ENCODE measurements at places on chromosomes 1 and 21.

DNA sequence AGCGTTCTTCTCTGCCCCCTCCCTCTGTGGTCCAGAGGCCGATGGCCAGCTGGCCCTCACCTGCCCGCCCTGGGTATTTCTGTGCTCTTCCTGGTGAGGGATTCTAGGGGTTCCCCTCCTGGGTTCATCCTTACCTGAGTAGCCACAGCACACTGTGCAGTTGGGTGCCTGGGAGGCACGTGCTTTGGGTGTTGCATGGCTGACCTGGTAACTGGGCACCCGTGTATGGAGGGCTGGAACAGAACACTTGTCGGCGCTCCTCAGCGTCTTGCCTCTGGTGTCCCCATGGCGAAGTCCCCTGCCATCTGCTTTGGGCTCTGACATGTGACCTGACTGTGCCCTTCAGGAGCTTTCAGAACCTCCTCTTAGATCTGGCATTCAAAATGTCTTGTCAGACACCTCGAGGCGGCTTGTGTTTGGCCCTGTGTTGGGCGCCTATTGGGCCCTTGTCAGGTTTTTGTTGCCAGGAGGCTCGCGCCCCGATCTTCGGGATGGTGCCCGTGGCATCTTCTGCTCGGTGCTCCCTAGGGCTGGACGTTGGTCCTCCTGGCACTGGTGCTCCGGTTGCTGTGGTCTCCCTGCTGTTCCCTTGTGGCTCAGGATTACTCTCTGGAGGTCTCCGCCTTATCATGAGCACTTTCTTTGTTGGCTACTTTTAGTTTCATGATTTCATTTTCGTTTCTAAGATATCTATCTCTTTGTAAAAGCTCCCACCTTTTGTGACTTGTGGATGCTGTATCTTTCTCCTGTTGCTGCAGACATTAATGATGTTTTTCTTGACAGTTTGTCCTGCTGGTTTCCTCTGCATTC lies 28.5 kb downstream of the SKI start:
- DNase-seq: no peak

DNA sequence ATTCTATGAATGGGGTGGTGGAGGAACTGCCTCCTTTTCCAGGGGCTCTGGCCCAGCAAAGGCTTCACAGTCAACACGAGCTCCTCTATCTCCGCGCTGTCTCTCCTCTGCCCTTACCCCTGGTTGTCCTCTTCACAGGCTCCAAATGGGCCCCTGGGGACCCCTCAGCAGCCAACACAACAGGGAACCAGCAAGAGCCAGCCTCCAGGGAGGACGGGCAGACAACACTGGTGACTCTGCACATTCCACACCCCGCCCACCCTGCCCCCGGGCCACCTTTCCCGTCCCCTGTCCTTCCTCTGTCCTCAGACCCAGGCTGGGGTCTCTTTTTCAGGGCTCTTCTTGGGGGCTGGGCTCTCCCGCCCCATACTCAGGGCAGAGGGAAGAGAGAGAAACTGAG lies 17.5 kb upstream of the ETV3 start:
- DNase-seq: no peak

GRCh38 chr1:36448530-36449056 lies 1.7 kb downstream of the OSCP1 start:
- DNase-seq: no peak

GRCh38 chr1:200184196-200184595 lies 156.7 kb downstream of the NR5A2 start:
- no peak for DNase-seq

- DNase-seq: no peak
Observed at GRCh38 chr1:26702680-26703038, 6.8 kb downstream of the ARID1A start.

- DNase-seq: no peak
Observed at GRCh38 chr1:21257431-21258135, 32.7 kb downstream of the ECE1 start.

GRCh38 chr1:85473390-85473789 lies 8.4 kb upstream of the DDAH1 start:
- DNase-seq: no peak

DNA sequence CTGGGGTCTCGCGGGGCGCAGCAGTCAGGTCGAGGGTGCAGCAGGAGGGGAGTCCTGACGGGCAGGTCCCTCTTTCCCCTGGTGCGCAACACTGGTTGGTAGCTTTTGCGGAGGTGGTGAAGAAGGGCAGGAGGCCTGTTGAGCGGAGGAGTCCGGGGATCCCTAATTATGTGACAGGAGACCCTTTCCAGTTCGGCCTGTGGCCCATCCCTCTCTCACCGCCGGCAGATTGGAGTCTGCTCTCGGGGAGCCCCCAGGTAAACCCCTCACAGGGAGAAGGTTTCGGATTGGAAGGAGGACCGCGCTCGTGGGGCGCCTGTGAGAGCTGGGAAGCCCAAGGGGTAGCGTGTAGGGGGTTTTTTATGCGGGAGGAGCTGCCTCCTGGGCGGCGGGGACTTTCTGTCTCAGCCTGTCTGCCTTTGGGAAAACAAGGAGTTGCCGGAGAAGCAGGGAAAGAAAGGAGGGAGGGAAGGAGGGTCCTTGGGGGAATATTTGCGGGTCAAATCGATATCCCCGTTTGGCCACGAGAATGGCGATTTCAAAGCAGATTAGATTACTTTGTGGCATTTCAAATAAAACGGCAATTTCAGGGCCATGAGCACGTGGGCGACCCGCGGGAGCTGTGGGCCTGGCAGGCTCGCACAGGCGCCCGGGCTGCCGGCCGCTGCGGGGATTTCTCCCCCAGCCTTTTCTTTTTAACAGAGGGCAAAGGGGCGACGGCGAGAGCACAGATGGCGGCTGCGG lies 9.5 kb downstream of the SIM2 start:
- no peak for DNase-seq

DNA sequence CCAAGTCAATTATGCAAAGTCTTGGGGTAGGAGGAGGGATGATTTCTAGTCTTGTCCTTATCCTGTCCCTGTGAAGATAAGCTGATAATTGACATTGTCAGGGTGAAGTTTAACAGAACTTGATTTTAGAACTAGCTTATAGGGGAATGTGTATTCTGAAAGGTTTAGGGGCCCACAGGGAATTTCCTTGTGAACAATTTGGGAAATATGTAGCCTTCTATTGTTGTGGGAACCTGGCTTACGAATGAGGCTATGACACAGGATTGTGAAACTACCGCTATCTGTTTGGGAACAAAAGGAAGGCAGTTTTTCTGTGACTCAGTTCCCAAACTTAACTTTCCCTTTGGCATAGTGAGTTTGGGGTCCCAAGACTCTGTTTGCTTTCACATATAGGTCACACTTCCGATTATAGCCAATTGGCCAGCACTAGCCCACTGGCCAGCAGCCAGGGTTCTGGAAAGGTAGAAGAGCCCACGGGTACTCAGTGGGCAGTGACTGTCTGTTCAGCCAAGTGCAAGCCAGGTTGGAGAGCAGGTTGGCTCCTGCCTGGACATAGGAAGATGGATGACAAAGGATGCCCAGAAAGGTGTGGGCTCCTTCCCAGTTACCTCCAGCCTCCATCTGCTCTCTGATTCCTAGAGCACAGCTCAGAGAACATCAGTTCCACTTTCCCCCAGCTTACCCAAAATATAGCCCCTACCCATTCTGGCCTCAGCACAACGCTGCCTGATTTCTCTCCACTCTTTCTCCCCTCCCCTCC lies 35.5 kb downstream of the H3-3A start:
- DNase-seq: no peak

DNA sequence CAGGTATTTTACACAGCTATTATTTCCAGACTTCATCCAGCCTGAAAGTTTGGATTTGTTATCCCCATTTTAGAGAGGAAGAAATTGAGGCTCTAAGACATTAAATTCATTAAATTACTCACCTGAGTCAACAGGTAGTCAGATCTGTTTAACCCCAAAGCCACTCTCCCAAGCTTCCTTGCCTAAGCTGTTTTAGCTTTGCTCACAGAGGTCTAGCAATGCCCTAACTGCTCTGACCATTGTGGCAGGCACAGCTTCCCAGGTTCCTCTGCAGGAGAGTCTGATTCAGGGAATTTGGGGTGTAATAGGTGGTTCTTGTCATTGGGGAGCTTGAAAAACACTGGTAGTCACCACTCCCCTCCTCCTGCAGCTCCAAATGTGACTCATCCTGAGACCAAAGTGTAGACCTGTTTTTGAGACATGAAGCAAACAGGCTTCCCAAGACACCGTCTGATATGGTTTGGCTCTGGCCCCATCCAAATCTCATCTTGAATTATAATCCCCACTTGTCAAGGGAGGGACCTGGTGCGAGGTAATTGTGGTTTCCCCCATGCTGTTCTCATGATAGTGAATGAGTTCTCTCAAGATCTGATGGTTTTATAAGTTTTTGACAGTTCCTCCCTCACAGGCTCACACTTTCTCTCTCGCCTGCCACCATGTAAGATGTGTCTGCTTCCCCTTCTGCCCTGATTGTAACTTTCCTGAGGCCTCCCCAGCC lies 142.8 kb upstream of the DNAH14 start:
- no peak for DNase-seq

- no peak for DNase-seq
Observed at GRCh38 chr1:109948285-109948630, 36.3 kb upstream of the AHCYL1 start.

DNA sequence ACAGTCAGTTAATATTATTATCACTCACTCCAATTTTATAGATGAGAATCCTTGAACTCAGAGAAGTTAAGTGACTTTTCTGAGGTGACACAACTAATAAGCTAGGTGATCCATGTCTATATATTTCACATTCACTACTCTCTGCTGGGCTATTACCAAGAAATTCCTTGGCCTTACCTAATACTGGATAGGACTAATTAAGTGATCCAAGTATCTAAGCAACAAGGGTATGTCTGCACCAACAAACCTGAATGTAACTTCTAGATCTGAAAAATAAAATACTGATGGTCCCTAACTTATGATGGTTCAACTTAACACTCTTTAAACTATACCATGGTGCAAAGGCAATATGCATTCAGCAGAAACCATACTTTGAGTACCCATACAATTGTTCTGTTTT lies 14.8 kb upstream of the CASQ2 start:
- no peak for DNase-seq

GRCh38 chr21:29870814-29871213 lies 69.0 kb downstream of the GRIK1 start:
- no peak for DNase-seq

GRCh38 chr1:77652268-77652667 lies 30.2 kb downstream of the ZZZ3 start:
- DNase-seq: no peak

- no peak for DNase-seq
Observed at GRCh38 chr1:50421768-50422674, 1.2 kb downstream of the DMRTA2 start.

GRCh38 chr1:118396829-118397495 lies 211.9 kb upstream of the SPAG17 start:
- DNase-seq: no peak
